A172 (cell line): ENCODE measurements at places on chromosomes 3 and 15.

GRCh38 chr3:182713743-182714517 lies 79.4 kb upstream of the ATP11B start:
- peak; percentile 65 for DNase-seq

DNA sequence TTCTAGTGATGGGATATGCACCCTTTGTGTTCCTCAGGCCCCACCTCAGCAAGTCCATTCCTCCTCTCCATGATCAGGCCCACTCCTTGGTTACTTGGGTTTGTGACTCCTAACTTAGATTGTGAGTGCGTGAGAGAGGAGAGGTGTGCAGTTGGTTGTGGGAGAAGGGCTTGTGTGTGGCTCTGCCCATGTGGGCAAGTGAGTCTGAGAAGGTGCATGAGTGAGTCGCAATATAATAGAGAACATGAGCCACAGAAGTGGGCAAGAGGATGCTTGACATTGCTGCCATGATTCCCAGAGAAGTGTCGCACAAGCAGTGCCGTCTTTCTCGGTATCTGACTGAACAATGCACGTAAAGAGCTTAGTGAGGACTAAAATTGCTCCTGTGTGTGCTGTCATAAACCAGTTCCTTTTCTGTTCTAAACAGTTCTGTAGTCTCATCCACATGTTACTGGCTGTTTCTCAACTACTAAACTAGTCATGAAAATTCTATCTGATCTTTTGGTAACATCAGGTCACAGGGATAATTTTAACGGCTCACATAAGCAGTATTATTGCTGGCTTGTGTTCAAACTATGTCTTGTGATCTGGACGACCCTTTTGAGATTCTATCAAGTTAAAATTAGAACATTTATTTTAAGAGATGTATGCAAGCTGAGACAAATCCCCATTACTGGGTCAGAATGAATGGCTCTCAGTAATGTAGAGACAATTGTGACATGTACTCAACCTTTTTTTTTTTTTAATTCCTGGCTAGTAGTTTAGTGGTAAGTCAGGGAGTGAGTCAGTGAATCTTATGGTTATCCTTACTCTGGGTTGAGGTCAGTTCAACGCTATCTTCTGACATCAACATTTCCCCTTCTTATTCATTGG lies 25.6 kb downstream of the GYG1 start:
- DNase-seq, result peak; percentile 93

- DNase-seq, result no peak
Measured at GRCh38 chr15:48191574-48192225, at the start of gene CTXN2. Gene CTXN2 (plus strand): TSS chr15:48191665. CDS start chr15:48201301, 9,636 bp downstream.

GRCh38 chr15:81096398-81096797 lies 37.7 kb upstream of the CFAP161 start:
- DNase-seq, result no peak

DNA sequence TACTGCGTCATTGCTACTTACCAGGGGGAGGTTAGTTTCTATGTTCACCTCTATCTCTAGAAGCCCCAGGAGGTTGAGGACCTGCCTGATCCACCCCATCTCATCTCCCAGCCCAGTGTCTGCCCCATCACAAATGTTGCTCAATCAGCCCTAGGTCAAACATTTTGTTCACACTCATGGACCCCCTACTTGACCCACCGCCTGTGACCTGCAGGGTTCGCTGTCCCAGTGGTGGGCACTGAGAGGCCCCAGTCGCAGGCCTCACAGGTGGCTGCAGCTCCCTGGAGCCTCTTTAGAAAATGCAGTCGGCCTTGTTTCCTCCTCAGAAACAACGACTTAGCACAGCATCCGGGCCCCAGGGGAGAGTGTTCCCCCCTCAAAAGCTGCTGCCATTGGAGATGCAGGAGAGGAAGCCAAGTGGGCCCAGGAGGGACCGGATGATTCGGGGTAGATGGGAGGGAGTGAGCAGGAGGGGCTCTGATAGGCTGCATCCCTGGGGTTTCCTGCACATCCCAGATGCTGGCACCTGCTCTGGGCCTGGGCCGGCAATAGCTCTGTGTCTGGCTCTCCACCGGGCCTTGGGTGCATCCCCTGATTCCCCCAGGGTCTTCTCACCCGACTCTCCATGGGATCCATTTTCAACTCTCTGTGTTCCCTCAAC lies 18.4 kb upstream of the INSYN1 start:
- no peak for DNase-seq

DNA sequence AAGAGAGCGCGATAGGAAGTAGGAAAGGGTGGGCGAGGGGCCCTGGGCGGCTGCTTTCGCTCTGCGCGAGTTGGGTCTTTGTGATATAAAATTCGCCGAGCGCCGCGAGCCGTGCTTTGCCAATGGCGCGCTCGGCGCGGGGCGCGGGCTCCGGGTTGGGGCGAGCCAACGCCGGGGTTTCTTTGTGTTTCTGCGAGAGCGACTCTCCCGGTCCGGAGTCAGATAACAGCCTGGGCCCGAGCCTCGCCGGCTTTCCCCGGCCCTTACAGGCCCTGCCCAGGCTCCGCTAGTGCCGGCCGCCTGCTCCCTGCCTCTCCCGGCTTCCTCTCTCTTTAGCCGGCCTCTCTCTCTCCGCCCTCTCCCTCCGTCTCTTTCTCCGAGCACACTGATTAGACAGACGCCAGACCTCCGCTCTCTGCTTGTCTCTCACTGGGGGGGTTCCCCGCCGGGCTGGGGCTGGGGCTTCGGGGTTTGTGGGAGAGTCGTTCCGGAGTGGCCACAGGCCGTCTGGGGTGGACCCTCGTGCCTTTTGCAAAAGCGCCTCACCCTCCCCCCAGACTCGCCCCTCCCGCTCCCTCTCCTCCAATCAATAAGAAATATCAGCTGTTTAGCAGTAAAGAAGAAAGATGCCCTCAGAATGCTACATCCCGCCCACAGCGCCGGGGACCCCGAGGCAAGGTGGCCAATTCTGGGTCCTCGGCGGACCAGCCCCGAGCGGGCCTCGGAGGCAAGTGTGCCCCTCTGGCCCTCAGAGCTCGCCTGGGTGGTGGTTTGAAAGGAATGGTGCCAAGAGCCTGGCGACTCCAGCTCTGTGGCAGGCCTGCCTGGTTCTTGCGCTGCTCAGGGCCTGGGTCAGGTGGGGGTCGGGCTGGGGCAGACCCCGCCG lies 2.9 kb downstream of the NR2F2 start:
- no peak for DNase-seq

DNA sequence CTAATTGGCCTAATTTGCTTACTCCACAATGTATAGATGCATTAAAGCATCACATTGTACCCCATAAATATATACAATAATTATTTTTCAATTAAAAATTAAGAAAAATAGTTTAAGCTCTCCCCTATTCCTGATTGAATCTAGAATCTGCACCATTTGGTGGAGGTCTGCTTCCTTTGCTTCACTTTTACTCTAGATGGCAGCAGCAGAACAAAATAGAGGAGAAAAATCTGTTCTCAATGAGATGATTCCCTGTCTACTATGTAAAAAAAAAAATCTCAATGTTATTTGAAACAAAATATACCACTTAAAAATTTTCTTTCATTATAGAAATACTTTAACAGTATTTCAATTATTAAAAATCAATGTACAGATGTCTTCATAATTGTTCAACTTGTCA lies 109.6 kb upstream of the FXR1 start:
- peak; percentile 10 for DNase-seq

- DNase-seq, result no peak
Measured at GRCh38 chr15:55782901-55783300, 39.9 kb upstream of the PRTG start.

GRCh38 chr3:66019896-66020295 lies 18.8 kb downstream of the MAGI1 start:
- DNase-seq, result no peak

- DNase-seq, result no peak
Measured at GRCh38 chr15:101309436-101310160, 14.6 kb upstream of the SNRPA1 start.

- DNase-seq, result no peak
Measured at GRCh38 chr3:129045675-129046036, 14.9 kb upstream of the GP9 start.

GRCh38 chr15:66940368-66940767 lies 125.0 kb upstream of the SMAD3 start:
- DNase-seq, result no peak

- DNase-seq, result no peak
Measured at GRCh38 chr15:60390231-60390630, 7.6 kb downstream of the ANXA2 start.

DNA sequence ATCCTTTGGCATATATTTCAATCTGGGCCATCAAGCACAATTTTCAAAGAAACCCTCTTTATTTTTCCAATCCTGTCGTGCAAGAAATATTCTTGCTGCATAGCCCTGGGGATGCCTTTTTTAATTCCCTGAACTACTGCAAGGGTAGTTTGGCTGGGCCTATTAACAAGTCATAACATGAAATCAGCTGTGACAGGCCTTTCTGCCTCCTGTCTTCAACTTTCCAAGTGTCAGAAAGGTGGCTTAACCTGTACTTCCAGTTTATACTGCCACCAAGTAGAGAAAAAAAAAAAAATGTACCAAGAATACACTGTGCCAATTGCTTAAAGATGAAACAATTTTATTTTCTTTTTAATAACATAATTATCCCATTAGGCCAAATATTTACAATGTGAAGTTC lies 32.4 kb upstream of the SPPL2A start:
- no peak for DNase-seq

DNA sequence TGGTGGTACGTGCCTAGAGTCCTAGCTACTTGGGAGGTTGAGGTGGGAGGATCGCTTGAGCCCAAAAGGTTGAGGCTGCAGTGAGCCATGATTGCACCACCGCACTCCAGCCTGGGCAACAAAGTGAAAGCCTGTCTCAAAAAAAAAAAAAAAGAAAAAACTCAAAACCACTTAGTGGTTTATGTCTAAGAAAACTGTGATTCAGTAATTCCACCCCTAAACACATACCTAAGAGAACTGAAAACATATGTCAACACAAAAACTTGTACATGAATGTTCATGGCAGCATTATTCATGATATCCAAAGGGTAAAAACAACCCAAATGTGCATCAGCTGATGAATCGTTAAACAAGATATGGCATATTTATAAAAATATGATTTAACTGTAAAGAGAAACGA lies 14.3 kb downstream of the SPG21 start:
- DNase-seq, result no peak

- DNase-seq, result no peak
Measured at GRCh38 chr3:57030721-57031120, 29.7 kb upstream of the SPATA12 start.

DNA sequence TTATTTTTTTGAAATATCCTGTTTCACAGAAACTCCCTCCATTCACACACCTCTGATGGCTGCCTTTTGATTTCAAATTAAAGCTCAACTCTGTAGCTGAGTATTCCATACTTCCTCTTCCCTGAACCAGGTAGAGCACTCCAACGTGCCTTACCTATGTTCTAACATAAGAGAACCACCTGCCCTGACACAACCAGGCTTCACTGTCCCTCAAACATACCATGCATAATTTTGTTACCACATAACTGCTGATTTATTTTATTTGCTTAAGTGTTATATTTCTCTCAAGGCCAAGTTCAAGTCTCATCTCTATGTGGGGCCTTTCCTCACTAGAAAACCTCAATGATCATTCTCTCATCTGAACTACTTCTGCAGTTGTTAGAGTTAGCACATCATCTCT lies 209.7 kb downstream of the P3H2 start:
- DNase-seq, result no peak

GRCh38 chr3:102906818-102907217 lies 472.0 kb downstream of the ZPLD1 start:
- DNase-seq, result no peak

DNA sequence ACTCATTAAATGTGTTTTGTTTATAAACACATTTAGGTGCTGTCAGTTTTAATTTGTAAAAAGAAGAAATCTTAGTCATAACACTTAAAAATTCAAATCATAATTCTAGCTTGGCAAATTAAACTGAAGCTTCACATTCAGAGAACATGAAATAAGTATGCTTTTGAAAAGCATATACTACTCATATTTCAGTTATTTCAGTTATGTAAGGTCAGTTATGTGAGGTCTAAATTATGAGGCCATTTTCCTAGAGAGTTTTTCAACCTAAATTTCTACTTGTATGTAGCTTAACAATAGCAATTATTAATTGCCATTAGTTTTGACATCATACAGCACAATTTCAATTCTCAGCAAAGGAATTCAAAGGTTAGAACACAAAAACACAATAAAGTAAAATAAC lies 465.0 kb downstream of the PLOD2 start:
- no peak for DNase-seq

- no peak for DNase-seq
Measured at GRCh38 chr3:131972550-131972949, 62.3 kb downstream of the CPNE4 start.

DNA sequence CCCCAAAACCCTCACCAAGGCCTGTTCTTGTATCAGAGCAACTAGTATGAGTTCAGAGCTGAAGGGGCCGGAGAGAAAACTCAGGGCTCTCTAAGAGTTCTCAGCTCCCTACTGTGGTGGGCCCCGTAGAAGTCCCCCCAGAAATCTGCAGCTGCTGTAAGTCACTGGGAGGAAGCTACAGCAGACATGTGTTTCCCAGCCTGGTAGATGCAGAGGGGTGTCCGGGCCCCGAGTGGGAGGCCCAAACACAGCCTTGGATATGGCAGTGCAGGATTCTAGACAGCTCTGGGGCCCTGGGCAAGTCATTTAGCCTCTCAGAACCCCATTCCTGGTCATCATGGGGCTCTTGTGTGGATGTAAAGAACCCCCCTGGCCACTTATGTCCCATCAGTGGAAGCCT lies 39.2 kb upstream of the CSPG4 start:
- no peak for DNase-seq
